ENCODE measurements at places on chromosomes 4 and X.

- no peak for DNase-seq
Measured at GRCh38 chr4:73518340-73518739, 36.8 kb downstream of the AFM start.

DNA sequence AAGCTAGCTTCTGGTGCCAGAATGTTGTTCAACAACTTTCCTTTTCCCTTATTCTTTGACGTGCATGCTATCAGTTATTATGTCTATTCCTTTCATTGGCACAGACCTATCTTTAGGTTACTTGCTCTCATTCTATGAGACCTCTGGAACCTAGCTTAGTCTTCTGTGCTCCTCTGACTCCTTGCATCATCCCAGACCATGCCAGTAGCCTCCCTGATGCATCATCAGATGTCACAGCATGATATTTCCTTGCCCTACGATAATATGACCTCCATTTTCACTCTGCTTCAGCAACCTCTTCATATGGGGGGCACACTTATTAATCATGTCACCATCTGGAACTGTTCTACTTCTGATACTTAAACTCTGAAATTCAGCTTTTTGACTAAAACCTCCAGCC is 37.2 kb downstream of the CLCN5 start:
- DNase-seq = no peak

DNA sequence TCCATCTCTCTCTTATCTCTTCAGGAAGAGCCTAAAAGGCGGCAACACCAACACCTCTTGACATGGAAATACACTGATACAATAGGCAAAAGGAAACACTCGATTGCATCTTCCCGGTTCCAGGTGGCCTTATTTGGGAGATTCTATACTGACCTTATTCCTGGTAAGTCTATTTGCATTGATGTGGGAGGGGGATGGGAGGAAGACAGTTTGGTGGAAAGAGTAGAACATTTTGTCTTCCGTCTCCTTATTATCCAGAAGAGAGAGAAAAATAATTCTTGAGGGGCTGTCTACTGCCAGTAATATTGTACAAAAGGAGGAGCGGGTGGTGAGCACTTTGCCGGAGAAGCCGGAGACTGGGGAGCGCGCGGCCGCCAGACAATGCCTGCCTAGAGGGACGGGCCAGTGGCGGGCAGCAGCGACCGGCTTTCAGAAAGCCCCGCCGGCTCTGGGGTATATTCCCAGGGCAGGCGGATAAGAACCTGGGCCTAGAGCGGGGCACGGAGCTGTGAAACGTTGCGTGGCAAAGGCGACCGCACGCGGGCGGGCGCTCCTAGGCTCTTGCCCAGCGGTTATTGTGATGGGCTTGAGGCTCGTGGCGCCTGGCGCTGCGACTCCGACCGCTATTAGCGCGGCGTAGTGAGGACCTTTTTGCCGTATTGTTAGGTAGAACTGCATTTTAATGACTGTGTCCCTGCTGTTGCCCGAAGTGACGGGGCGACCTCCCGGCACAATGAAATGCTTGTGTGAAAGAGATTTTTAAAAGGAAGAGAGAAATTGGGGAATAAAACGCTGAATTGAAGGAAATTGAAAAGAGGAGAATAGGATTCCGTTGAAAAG is 518 bp downstream of the PRDM8 start:
- DNase-seq = peak; percentile 73

- DNase-seq = no peak
Measured at GRCh38 chrX:129000797-129001196, 522.5 kb downstream of the SMARCA1 start.

DNA sequence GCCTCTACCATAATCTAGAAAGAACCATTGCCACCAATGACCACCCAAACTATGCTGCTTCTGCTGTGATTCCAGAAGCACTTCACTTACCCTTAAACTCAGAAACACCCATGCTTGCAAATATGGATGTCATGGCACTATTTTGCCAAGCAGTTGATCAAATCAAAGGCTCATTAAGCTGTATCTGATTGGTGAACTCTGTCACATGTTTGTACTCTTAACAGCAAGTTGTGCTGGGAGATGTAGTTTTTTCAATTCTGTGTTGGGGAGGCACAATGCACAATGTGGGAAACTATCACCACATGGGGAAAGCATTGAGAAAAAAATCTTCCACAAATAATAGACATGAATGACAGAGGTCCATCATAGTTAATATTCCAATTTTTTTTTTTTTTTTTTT is 19.2 kb upstream of the SPCS3 start:
- no peak for DNase-seq

GRCh38 chrX:22171287-22172060 is 101.2 kb upstream of the CBLL2 start:
- no peak for DNase-seq

DNA sequence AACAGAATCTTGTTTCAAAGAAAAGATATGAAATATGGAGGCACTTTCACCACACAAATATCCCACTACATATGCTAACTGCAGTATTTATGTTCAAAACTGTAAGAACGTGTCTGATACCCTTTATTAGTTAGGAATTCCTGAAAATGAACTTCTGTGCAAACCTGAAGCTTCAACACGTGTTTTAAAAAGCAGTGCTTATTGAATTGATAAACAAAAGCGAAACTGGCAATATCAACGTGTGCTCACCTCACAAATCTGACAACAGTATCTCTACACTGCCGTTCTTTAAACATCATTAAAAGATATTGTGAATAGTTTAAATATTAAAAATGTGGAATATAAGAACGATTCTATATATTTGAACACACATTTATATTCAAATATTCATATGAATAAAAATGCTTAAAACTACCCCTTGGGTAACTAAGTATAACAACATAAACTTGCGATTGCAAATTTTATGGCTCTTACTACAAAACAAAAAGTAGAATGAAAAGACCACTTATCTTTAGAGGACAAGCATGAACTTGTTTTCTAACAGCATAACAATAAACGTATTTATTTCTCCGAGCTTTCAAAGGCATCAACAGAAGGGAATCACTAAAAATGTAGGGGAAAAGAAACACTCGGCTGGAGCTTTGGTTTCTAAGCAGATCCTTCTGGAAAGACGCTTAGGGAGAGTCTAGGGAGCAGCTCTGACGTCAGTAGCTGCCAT is at the start of gene LRP2BP:
TSS of gene LRP2BP (minus strand) at position 687 of the 718 bp plus-strand sequence. CDS start 17,738 bp downstream, outside the sequence.
- DNase-seq = no peak

Data from brain (organoid and tissue), 16 donors.